ENCODE measurements at places on chromosomes 11 and 22.

- no peak for DNase-seq
Measured at GRCh38 chr11:111945198-111945597, 8.1 kb downstream of the DIXDC1 start.

DNA sequence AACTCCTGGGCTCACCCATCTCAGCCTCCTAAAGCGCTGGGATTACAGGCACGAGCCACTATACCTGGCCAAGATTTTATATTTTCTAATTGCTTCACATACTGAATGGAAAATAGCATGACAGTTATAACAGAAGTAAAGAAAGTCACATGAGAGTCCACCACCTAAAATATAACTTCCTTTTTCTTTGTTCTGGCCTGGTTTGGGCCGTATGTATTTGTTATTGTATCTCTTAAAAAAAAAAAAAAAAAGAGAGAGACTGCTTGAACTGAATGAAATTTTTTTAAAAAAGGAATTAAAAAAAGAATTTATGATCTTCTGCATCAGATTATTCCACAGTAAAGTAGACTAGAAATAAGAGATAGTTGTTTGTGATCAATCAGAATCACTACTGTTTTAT, 86.0 kb upstream of the GRIK4 start:
- DNase-seq = no peak

- DNase-seq = peak; percentile 88
Measured at GRCh38 chr22:29603358-29604075, at the start of gene NF2. NF2 (plus strand) TSS chr22:29603633; CDS start chr22:29603999, 366 bp downstream.

- DNase-seq = no peak
Measured at GRCh38 chr11:2825889-2826678, 59.5 kb downstream of the CDKN1C start.

GRCh38 chr22:27801616-27802345, at the start of gene MN1:
MN1 (minus strand) TSS chr22:27801756; CDS start chr22:27800543, 1,213 bp downstream.
- peak; percentile 66 for DNase-seq

DNA sequence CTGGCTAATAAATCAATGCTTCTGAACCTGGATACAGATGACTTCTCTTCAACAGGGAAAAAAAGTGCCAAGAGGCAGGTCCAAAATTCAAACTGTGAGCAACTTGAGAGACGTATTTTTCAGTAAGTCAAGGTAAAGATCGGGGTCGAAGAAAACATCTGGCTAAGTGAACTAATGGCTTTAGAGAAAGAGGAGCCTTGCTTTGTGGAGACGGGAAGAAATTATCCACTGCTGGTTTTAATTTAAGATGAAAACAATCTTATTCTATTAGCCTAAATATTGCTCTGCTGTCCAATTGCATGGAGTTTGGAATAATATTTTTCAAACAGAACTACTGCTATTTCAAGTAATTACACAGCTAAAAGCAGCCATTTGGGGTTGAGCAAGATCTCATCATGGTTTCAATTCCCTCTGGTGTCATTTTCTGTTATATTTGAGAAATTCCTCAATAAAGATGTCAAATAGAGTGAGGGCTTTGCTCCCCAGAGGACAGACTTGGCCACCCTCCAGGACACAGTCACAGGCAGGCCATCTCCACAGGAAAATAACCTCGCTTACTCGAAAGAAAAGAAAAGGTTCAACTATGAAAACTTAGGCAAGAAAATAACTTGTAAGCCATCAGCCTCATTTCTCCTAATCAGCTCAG, 29.8 kb downstream of the SCUBE1 start:
- no peak for DNase-seq

GRCh38 chr11:131687291-131688047, 317.1 kb downstream of the NTM start:
- DNase-seq = no peak

DNA sequence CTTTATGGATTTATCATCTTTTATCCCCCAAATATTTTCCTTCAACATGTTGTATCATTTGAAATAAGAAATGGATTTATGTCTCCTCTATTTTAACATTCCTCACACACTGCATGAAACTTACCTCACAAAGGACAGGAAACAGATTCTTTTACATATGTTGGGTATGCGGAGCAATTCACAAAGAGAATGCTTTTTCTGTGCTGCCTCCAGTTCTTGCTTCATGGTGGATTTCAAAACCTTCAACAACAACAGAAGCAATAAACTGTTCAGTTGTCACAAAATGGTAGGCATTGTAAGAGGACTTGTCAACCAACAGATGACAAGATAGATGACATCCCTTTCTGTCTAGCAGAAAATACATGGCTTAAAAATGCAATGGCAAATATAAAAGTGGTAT, 36.5 kb upstream of the SLC22A24 start:
- no peak for DNase-seq

GRCh38 chr11:81449588-81450156, 1284.0 kb downstream of the FAM181B start:
- no peak for DNase-seq

GRCh38 chr11:66720899-66721470, 8.0 kb downstream of the SPTBN2 start:
- no peak for DNase-seq
